ENCODE measurements at places on chromosomes 1 and 21.

DNA sequence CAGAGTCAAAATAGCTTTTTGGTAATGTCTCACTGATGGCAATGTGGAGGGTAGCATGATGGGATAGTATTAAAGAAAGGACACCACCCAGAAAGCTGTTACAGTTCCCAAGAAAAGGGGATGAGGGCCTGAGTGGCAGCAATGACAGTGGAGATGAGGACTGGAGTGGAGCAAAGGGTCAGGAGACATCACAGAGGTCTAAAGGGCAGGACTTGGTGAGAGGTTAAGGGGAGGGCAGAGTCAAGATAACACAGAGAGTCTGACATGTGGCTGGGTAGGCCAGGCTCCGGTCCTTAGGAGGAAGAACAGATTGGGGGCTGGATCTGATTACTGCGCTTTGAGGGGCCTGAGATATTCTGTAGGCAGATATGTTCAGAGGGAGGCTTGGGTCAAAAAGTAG is 19.3 kb downstream of the ELF3 start:
- DNase-seq: no peak

- DNase-seq: no peak
These were observed 325.8 kb downstream of the KIF26B start for GRCh38 chr1:245480393-245481120.

- peak; percentile 58 for DNase-seq
These were observed 66.3 kb upstream of the DIRAS3 start for GRCh38 chr1:68116643-68117235.

DNA sequence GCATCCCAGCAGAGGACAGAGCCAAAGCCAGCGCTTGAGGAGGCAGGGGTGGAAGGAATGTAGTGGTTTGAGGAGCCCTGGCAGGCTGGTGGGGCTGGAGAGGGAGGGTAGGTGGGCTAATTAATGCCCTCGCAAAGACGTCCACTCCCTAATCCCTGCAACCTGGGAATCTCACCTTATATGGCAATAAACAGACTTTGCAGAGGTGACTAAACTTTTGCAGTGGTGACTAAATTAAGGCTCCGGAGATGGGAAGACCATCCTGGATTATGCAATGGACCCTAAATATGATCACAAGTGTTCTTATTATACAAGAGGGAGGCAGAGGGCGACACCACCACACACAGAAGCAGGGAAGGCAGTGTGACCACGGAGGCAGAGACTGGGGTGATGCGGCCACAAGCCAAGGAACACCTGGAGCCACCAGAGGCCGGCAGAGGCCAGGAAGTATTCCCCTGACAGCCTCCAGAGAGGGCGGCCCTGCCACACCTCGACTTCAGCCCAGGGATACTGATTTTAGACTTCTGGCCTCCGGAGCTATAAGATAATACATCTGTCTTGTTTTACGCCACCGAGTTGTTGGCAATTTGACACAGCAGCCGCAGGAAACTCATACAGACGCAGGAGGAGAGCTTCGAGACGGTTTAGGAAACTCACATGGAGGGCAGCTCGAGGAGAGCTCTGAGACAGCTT is 23.1 kb upstream of the NPPB start:
- no peak for DNase-seq

DNA sequence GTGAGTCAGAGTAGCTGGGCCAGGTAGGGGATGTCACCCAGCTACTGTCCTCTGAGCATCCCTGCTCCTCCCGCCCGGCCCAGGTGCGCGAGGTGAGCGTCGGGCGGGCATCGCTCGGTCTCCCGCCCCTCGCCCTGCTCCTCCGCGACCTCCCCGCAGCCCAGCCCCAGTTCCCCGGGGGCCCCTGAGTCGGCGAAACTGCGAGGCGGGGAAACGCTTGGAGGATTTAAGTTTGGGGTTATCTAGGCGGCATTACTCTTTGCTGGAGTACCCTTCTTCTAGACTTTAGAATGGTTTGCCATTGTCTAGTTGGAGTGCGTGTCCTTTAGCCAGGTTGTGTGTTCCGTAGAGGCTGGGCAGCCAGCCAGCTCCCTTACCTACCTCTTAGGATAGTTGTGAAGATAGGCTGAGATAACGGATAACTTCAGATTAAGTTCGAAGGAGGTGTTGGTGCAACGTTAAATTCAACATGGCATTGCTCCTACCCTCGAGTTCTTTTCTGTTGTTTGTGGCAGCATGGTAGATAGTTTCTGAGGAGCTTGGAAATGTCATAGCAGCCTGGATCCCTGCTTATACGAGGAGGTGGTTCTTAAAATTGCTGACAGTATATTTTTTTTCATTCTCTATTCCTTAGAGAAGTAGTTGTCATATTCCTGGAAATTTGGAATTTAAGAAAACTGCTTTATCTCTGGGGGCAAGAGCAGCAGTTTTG is 697 bp downstream of the AGO3 start:
- no peak for DNase-seq

DNA sequence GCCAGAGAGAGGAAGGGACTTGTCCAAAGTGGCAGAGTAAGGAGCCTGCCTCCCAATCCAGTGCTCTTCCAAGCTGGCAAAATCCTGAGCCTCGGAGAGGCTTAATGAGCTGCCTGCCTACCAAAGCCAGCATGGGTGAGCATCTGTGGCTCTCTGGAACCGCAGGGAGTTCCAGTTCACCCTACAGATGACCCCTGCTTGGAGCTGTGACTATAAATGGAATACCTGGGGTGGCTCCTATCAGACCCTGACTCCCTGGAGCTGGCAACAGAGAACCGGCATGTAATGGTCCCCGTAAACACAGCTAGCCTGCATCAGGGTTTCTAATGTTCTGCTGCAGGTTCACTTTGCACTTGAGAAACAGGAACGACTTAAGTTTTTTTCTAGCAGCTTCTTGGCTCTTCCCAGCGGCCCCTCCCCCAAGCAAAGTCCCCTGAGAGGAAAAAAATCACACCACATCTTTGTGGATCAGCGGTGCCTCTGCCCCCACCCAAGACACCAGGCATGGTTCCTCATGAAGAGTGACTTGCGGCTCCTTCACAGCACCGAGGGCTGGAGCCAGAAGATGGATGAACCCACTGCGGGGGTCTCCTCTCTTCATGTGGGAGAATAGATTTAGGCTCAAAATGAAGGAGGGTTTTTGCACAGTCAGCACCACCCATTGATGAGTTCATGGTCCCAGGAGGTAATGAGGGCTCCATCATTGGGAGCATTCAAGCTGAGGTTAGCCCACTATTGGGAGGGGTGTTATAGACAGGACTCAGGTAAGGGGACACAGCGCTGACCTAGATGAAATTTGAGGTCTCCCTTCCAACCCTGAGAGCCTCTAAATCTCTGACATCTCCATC is 79.0 kb downstream of the SYT2 start:
- DNase-seq: no peak

DNA sequence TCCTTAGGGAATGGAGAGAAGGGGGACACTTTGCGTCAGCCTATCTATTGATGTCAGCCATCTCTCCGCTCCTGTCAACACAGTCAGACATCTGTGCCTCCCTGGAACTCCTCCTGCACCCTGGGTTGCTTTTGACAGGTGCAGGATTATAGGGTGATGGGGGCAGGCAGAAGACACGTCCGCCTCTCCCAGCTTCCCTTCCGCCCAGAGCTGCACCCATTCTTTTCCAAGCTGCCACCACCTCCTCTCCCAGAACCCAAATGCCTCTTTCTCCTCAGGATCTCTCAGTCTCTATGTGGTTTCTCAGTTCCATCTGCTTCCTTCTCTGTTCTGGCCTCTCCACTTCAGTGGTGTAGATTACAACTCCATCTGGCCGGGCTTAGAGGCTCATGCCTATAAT is 17.1 kb upstream of the KIF1B start:
- no peak for DNase-seq

DNA sequence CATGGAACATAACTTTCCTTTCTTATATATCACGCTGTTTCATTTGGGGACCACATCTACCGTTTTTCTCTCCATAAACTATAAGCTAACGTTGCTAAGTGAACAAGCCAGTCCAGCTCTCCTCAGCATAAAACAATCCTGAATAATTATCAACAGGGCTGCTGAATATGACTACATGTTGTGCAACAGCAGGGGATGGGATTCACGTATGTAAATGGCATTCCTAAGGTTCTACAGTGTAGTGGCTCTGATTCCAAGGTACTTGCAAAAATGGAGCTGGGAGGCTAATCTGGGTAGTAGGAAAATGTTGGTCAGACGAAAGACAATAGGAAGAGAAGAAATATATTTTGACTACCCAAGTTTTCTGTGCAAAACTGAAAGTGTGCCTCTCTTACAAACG is 262.8 kb downstream of the RWDD3 start:
- no peak for DNase-seq

DNA sequence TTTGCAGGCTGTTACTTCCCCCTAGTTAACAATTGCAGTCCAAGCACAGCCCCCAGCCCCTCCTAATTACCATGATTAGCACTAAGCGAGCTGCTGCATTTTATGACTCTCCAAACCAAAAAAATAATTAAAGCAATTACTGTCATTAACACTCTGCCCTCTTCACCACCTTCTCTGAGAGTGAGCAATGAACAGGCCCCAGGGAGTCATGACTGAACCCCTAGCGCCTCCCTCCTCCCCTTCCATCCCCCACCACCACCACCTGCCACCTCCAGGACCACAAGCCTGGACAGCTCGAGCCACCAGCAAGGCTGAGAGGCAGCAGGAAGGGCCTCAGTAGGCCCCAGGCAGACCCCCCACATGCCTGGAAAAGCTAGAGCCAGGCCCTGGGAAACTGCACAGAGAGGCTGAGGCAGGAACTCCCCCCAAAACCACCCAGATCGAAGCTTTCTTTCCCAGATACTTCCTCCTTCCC is 35.5 kb upstream of the ZC3H12A start:
- no peak for DNase-seq

Data from stimulated activated CD4-positive, alpha-beta T cell treated with anti-CD3 and anti-CD28 coated beads, Interleukin-2, amount 100 ng/mL, for 24 hours (primary cell).